Progenitor cell of endocrine pancreas (in vitro differentiated cells): ENCODE measurements at places on chromosomes 6 and 20.
A peak's percentile ranks its signal among the peaks of the same experiment; 100 is the strongest.

GRCh38 chr20:24704899-24705298 lies 235.5 kb downstream of the SYNDIG1 start:
- DNase-seq = no peak

DNA sequence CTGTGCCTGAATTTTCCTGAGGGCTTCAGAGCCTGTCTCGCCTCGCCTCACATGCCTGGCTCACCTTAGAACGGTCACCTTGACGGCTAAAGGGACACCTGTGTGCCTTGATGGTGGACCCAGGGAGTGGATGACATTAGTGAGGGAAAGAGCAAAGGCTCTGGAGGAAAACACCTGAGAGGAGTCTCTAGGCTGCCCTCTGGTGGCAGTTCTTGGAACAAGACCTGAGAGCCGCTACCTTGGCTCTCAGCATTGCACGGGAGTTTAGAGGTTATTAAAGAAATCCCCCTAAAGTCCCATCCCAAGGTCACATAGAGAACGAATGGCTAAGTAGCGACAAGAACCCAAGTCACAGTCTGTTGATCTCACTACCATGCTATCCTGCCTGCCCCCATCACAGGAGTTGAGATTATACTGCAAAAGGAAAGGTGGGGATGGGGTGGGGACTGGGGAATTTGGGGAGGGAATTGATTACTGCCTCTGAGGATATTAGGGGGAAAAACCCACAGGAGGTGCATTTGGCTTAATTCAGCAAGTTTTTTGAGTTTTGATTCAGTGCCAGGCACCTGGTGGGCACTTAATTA lies 7.9 kb upstream of the CDSN start:
- DNase-seq = peak; percentile 70

DNA sequence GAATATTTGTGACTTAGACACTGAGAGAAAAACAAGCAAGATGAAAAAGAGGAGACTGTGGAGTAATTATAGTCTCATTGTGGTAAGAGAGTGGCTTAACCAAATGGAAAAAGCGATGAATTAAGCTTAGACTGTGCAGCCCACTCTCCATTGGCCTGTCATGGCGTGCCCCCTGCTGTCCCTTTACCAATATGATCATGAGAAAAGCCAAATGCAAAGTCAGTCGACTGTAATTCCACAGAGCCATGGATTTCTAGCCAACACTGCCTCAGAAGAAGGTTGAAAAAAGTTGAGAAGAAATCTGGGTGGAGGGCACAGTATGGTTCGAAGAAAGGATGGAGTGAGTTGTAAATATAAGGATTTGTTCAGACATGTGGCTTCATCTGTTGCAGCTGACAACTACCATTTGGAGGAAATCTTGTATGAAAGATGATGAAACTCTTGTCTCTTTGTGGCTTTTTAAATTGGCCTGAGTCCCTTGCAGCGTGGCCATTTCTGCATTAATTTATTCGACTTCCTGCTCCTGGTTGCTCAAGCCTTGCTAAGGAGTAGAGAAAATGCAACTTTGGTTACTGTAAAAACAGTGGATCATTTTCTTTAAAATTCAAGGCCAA lies 251.4 kb downstream of the DOK5 start:
- DNase-seq = no peak

- no peak for DNase-seq
Observed at GRCh38 chr6:53440336-53440945, 91.7 kb upstream of the ELOVL5 start.

DNA sequence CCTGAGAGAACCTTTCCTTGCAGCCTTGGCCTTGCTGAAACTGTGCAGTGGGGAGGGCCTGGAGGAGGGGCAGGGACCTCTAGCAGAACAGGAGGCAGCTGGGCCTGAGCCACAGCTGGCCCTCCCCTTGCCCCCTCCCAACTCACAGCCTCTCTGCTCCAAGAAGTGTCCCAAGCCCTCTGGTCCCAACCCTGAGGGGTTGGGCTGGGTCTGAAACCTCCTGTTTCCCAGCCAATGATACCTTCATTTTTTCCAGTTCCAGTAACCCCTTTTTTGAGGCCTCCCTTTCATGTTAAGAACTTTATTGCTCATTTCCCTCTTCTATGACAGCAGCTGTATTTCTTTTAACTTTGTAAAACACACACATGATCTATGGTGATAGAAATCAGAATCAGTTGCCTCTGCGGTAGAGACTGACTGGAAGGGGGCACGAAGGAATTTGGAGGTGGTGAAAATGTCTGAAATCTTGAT lies 17.9 kb upstream of the ARMC12 start:
- DNase-seq = no peak

DNA sequence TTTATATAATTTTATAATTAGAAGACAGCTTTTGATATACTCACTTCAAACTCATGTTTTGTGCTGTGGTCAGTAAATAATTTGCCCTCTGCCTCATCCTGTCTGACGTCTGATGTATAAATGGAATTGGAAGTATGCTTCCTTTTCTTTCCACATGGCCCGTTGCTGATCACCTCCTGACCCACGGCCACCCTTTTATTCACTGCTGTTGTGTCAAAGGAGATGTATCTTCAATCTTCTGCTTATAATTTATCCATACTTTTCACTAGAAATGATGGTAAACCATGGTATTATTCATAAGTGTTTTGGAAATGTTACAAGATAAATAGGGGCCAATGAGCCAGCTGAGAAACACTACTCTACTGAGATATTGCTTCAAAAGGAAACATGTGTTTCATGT lies 841.8 kb downstream of the PHF3 start:
- no peak for DNase-seq

DNA sequence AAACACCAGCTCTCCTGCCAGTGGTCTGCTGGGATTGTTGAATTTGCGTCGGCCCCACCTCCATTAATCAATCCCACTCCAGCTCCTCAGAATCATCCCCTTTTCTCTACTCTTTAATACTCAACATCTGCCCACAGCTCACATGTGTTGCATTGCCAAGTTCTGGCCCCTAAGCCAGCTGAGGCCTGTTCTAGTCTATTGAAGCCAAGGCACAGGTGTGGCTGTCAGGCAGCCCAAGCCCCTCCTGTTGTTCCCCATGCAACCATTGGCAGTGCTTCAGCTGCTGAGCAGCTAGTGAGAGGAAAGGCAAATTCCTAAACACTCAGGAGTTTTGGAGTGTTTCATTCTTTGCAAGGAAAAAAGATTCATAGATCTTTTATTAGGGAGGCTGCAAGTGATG lies 128.0 kb upstream of the NT5E start:
- no peak for DNase-seq

GRCh38 chr6:167345348-167345747 lies 20.5 kb downstream of the TTLL2 start:
- DNase-seq = no peak

- DNase-seq = no peak
Observed at GRCh38 chr6:57193177-57193576, 21.1 kb downstream of the BAG2 start.

DNA sequence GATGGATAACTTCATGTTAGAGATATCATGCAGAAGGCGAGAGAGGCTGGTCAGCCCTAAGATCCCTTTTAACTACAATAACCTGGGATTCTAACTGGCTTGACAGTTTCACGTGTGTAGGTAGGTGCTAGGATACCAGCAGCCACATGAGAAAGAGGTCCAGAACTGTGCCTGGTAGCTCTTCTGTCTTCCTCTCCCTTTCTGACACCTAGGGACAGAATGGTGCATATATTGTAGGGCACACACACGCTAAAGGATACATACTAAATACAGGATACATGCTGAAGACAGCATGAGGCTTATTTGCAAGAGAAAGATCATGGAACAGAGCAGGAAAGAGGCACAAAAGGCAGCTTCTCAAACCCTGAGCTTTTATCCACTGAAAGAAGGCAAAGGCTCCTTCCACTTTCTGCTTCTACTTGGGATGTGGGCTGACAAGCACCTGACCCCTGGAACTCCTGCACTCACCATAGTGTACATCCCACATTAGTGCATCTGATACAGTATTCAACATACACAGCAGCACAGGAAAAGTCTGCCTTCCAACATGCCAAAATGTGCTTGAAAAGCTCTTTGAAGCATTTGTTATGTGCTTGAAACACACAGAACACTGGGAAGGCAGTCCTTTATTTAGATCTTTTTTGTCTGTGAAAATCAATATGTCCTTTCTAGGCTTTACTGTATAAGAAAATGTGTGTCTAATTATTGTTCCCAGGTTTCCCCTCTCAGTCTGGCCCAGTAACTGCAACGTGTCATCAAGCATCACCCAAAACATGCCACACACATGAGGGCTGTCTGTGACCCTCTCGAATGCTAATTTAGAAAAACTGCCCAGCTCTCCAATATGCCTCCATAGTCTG lies 3.2 kb downstream of the SLC22A23 start:
- DNase-seq = no peak

GRCh38 chr6:30544666-30545272 lies 11.5 kb downstream of the GNL1 start:
- no peak for DNase-seq

DNA sequence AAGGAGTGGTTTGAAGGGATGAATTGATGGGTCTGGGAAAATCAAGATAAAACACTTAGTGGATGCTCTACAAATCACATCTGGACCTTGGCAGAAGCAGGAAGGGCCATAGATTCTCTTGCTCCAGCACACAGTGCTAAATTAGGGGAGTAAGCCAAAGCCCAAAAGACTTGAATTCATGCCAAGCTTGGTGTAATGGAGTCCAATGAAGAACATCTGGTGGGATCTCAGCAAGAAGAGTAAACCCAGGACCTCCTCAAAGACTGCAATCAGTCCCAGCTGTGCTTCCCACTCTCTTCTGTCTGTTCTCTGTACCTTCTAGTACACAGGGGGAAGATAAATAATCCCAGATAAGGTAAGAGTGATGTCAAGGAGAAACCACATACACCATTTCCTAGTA lies 683.4 kb downstream of the RNF144B start:
- DNase-seq = no peak

GRCh38 chr6:36290668-36291620 lies 21.1 kb downstream of the PNPLA1 start:
- no peak for DNase-seq

- DNase-seq = no peak
Observed at GRCh38 chr6:154268486-154268885, 88.1 kb downstream of the IPCEF1 start.

DNA sequence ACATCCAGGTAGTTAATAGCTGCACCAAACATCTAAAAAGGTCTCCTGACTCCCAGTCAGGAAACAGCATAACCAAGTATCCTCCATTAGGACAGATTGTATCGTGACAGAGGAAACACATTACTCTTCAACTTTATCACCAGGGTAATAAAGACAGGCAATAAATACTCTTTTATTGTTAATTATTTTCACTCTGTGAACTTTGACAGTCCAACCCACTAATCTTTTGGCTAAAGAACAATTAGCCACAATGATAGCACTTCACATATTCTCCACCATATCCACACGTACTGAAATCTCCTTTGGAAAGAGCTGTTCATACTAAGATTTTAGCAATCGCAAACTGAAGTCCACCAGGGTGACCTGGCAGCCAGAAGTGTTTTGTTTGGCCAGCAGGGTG lies 46.4 kb downstream of the ARHGAP18 start:
- no peak for DNase-seq

DNA sequence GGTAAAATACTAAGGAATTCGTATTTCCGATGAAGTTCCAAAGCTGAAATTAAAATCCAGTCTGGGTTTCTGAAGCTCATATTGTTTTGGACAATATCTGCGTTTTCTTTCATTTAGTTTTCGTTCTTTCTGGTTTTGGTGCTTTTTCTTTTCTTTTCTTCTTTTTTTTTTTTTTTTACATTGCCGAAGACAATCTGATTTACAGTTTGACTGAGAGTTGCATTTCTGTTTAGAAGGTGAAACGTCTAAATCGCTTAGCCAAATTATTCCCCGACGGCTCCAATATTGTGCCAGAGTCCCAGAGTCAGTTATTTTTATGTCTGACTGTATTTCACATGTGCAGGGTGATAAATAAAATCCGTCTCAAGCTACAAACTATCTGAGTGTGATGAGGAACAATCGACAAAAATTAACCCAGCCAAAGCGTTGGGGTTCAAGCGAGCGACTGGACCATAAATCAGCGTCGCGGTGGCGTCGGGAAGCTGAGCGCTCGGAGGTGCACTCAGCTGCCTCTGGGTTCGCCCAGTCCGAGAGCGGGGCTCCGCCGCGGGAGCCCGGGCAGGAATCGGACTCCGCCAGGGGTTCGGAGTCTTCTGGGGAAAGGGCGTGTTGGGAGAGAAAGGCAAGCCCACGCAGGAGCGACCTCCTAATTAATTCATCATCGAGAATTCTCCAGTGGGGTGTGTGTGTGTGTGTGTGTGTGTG lies 8.2 kb upstream of the TBX18 start:
- DNase-seq = no peak

GRCh38 chr6:43773980-43774775 lies 4.2 kb downstream of the VEGFA start:
- no peak for DNase-seq

GRCh38 chr20:50146732-50147662 lies 6.5 kb downstream of the PEDS1 start:
- DNase-seq = no peak

GRCh38 chr6:85004361-85004995 lies 240.1 kb upstream of the TBX18 start:
- DNase-seq = no peak

- no peak for DNase-seq
Observed at GRCh38 chr6:157758516-157759023, 64.5 kb upstream of the SNX9 start.

DNA sequence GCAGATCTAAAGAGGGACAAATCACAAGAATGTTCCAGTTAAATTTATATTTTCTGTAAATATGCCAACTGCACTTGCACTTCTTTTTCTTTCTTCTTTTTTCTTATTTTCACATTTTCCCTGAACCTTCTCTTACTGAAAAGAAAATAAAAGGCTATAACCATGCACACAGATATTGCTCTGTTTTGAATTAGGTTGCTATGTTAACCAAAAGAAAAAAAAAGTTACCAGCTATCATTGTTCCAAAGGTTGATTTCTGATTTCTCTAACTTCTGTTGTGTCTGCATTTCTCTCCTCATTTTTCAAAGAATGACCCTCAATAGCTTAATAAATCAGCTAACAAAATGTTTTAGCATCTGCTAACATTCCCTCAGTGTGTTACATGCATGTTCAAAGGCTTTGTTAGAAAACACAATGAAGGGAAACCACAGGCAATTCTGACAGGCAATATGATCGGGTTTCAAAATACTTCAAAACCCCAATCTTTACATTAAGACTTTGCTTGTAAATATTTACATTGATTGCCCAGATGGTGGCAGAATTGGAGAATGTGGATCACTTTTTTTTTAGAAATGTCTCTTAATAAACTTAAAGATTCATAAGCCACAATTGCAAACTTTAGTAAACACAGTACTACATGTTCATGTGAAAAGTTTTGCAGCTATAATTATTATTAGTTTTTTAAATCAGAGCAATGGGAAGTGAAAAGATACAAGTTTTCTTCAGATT lies 928.3 kb upstream of the FLRT3 start:
- no peak for DNase-seq

DNA sequence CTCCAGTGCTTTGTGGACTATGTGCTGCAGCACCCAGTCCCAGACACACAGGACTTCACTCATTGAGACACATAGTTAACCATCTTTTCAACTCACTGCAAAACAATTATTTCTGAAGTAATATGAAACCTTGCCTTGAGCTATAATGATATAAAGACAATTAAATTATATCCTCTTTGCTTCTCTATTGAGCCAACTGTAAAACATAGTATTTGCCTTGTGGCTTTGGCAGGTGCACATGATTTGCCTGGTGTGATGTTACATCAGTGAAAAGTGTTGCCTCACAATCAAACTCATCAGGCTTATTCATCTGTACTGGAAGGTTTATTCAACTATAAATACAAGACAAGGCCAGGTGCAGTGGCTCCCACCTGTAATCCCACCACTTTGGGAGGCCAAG lies 80.6 kb downstream of the NCOA7 start:
- no peak for DNase-seq
